ENCODE measurements at places on chromosomes 2 and 18.

GRCh38 chr18:75863696-75864095 lies 436.2 kb upstream of the SMIM21 start:
- DNase-seq: no peak

DNA sequence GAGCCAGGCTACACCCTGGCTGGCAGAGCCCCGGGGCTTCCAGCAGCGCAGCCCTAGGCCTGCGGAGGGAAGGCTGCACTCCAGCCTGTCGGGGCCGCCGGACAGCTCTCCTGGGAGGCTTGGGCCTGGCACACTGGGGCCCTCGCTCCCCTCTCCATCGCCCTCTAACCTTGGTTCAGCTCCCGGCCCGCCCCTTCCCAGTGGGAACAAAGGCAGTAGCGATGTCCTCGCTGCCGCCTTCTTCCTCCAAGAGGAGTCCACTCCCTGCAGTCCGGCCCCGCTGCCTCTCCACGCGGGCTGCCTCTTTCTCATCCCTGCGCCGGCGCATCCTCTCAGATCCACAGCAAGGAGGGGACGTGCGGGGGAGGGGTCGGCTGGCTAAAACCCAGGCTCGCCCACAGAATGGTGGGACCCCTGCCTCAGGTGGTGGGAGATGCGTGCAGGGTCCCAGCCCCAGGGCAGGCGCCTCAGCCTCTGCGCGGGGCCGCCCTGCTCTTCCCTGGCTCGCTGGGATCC lies 138.1 kb downstream of the TWIST2 start:
- DNase-seq: no peak

DNA sequence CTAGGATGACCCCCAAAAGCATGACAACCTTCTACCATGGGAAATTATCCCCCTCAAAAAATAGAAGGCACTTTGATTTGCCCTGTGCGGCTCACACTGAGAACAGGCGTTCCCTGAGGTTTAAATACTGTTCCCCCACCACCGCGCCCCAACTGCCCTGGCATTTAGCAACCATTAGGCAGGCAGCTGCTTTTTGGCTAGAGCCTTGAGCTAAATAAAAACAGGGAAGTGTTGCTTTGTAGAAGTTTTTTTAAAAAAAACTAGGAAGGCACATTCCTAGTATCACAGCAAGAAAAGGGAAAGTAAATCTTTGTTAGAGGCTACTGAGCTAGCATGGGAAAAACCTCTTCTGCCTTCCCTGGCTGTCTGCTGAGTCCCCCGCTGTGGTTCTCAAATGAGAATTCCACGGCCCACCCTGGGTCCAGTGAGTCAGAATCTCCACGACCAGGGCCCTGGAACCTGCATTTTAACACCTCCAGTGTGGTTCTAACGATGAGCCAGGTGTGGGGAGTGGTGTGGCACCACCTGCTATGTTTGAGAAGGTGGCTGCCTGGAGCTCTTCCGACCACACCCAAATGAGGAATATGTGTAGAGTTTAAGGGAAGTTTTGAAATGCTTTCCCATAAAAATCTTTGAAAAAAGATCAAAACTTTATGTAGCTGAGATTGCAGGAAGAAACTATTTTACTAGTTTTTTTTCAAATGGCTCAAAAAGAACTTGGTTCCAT lies 66.4 kb downstream of the VIT start:
- no peak for DNase-seq

GRCh38 chr2:158120664-158121641 lies 19.3 kb downstream of the UPP2 start:
- no peak for DNase-seq

DNA sequence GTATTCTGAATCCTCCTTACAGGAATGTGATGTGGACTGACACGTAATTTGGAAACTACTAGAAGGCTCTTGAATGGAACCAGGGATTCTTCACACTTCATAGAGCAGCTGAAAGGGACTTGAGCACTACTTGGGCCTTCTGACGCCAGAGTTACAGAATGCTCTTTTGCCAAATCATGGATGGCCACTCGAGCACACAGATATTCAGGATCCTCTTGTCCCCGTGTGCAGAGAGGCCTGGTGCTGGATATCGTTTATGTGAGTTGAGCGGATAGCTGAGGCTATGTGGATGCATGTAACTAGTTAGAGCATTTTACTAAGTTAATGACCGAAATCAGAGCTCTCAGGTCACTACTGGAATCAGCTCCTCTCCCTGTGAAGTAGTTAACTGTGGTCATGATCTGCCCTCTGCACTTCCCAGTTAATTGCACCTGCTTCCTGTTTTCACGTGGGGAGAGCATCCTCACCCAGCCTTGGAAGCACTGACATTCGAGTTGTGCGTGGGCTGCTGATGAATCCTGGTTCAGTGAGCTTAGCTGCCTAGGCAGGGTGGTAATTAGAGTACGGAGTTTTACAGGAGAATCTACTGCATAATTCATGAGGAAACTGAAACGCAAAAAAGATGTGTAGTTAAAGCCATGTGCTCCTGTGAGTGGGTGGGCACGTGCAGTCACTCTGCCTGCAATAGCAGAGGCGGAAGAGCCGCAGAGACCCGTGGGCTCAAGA lies 5.2 kb upstream of the TPO start:
- no peak for DNase-seq

DNA sequence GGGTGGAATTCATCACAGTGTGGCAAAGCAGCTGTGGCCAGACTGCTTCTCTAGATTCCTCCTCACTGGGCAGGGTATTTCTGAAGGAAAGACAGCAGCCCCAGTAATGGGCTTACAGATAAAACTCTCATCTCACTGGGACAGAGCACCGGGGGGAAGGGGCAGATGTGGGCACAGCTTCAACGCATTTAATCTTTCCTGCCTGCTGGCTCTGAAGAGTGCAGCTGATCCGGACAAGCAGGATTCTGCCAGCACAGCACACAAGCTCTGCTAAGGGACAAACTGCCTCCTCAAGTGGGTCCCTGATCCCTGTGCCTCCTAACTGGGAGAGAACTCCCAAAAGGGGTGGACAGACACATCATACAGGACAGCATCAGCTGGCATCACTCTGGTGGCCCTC lies 779.9 kb upstream of the CNTNAP5 start:
- no peak for DNase-seq

DNA sequence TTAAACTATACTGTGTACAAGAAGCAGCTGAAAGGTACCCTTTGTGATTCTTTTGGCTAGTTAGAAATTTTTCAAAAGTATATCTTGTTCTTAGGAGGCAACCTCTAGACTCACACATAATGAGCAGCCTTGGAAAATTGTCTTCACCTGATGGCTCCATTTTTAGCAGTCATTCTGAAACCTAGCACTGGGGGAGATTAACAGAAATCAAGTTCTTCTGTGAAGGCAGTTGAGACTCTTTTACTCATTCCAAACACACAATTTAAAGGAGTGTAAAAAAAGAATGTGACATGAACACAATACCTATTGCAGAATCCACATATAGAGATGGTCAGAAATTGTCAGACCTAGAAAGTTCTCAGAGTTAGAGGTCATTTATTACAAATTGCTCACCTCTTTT lies 197.7 kb downstream of the UBE2E3 start:
- no peak for DNase-seq

GRCh38 chr2:44348400-44348799 lies 12.9 kb downstream of the PREPL start:
- no peak for DNase-seq

DNA sequence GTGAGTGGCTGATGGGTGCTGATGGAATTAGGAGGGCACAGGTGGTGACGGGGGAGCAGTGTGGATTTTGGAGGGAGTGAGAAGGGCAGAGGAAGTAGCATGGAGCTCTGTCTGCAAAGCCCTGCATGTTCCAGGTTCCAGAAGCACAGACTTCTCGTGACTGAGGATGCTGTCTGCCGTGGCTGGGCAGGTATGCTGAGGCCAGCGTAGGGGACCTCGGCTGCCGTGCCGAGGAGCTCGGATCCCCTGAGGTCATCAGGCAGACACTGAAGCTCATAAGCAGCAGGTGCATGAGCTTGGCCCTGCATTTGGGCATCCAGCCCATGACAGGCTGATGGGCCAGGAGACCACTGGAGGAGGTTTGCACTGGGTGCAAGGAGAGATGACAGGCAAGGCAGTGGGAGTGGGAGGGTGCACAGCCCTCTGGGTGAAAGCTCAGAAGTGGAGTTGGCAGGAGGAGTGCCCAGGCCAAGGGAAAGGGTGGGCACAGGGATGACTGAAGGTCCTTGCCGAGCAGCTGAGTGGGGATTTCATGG lies 215.3 kb downstream of the SH3RF3 start:
- DNase-seq: no peak

DNA sequence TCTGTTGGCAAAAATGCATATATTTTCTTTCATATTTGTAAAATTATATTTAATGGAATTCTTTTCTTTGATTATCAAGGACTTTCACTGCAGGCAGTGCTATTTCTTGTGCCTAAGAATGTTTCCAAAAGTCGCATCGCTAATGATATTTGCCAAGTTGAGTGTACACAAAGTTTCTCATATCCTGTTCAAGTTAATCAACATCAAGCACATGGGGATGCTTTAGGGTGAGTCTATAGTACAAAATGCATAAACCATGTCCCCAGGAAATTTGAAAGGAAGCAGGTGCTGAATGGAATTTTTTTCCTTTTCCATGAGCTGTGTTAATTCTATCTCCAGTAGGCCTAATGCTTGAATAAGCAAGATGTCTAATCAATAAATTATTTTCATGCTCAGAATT lies 129.7 kb downstream of the GALNT1 start:
- no peak for DNase-seq

- DNase-seq: no peak
Measured at GRCh38 chr2:237218756-237219155, 133.1 kb downstream of the COPS8 start.

DNA sequence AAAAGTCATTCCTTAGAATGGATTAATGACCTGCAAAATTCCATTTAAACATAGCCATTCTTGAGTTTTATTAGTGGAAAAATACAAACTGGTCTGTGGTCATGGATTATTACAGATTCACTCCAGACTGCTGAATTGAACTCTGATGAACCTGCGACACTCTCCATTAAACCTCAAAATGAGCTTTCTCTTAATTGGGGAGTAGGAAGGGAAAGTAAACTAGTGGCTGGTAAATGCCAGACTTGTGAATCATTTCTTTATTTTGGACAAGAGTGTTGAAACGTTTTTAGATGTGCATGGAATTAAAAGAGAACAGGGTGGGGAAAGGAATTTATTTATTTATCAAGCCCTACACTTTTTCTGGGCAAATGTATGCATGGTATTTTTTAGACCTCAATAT lies 321.2 kb upstream of the FANCL start:
- no peak for DNase-seq

DNA sequence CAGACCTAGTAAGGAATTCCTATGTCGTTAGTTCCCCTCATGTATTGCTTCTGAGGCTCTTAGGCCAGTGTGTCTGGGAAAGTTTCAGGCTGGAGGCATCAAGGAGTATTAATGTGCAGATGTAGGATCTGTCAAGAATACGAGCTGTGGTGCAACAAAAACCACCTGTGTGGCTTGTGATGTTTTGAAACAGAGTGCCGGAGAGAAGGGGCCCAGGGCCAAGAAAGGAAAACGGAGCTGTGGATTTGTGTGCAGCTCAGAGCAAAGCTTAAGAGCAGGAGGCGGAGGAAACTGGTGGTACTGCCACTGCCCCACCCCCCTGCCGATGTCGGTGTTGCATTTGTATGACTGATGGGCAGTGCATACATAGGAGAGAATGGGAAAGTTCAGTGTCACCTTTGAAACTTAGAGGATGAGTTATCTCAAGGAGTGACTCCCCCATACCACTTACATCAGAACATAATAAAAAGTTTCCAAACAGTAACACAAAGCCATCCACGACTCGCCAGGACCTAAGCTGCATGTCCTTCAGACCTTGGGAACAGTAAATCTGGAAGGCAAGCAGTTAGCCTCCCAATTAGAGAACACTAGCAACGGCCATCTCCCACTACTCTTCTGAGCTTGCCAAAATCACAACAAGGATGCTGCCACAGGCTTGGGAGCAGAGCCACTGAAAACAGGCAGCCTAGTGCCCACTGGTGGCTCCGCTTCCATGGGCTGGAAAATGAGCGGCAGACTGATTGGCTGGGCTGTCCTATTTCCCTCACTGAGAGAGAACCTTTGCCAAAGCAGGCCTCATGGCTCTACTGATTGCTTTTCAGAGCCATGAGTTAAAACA lies 152.7 kb upstream of the NT5C1B start:
- no peak for DNase-seq

- DNase-seq: no peak
Measured at GRCh38 chr2:136006658-136007057, 21.2 kb upstream of the DARS1 start.

DNA sequence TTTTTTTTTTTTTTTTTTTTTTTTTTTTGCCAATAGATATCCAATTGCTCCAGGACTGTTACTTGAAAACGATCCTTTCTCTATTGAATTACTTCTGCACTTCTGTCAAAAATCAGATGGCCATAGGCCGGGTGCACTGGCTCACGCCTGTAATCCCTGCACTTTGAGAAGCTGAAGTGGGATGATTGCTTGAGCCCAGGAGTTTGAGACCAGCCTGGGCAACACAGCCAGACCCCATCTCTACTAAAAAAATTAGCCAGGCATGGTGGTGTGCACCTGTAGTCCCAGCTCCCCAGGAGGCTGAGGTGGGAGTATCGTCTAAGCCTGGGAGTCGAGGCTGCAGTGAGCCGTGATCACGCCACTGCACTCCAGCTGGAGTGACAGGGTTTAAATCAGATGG lies 4.3 kb upstream of the CHCHD5 start:
- DNase-seq: no peak

- no peak for DNase-seq
Measured at GRCh38 chr18:13572148-13572547, 154.2 kb downstream of the FAM210A start.

Data from CD8-positive, alpha-beta memory T cell (primary cell).